NCI-H1930 (cell line): ENCODE measurements at places on chromosomes 3 and 15.

DNA sequence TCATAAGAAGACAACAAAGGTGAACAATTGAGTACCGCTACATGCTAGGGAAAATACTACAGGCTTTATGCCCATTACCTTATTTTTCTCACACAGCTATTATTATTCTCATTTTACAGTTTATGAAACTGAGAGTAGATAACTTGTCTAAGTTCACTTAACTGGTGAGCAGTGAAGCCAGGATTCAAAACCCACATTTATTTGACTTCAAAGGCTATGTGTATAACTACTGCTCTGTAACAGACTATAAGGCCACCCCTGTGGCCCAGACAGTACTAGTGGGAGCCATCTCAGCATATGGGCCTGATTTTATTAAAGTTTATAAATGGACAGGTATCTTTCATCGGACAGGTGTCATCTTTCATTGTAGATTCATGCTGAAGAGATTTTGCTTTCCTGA is 14.4 kb upstream of the BBX start:
- DNase-seq = no peak

DNA sequence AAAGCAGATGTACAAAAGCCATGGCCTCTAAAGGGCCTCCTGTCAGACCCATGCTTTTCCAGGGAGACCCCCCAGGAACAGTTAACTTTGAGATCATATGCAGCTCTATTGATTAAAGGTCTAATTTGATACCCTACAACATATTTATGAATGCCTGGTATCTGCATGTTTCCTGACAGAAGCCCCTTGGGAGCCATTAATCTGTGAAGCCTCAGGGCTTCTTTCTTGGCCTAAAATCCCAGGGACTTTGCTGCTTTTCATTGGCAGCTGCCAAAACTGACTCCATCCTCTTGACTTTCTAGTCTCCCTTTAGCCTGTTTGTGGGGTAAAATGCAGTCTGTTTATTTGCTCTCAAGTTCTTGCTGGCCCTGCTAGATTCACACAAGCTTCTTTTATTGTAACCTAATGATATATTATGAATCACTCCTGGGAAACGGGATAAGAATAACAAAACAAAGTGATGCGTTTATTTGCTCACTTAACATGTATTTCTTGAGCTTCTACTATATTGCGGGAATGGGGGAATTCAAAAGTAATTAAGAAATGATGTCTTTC is 257.0 kb downstream of the LSAMP start:
- DNase-seq = no peak

DNA sequence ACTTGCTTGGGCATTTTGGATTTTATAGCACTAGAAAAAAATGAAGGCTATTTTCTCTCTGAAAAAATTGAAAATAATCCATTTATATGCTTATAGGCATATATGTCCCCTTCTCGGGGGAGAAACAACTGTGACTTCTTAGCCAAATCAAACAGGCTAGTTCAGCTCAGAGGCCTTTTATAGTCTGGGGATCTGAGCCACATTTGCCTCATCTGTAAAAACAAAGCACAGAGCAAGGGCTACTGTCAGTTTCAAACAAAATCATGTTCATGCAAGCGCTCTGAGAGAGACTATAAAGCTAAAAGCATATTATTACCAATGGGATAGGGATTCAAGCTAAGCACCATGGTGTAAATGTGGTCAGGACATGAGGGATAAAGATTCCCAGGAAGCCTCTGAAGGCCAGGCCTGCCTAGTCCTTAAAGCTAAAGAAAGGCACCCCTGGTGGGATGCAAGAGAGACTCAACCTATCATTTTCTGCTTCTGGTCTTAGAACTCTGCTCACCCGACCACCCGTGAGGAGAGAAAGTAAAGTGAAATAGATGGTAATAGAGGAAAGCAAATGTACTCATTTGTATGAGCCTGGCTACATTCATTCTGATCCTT is 51.0 kb upstream of the IL12A start:
- no peak for DNase-seq

GRCh38 chr3:19248767-19249166 is 100.5 kb downstream of the KCNH8 start:
- DNase-seq = no peak

GRCh38 chr3:71902258-71903111 is 117.5 kb upstream of the PROK2 start:
- no peak for DNase-seq

DNA sequence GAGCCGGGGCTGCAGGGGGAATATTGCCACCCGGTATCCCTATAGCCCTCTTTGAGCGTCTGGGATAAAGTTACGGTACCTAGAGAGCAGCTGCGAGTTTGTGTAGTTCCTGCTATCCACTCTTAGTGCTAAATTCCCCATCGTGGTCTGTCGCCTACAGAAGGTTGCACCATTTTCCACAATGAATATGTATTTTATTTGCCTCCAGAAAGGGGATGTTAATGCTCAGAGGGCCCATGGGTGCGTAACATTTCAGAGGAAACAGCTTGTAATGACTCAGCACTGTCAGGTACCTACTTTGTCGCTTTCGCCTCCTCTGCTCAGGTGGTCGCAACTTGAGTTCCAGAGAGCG is 1.1 kb downstream of the SLCO3A1 start:
- DNase-seq = no peak

GRCh38 chr3:139547666-139548065 is 8.1 kb upstream of the RBP1 start:
- DNase-seq = no peak

- no peak for DNase-seq
These were observed 191.3 kb downstream of the SHOX2 start for GRCh38 chr3:157914882-157915281.

- no peak for DNase-seq
These were observed 109.9 kb downstream of the DNAJB8 start for GRCh38 chr3:128356822-128357221.

DNA sequence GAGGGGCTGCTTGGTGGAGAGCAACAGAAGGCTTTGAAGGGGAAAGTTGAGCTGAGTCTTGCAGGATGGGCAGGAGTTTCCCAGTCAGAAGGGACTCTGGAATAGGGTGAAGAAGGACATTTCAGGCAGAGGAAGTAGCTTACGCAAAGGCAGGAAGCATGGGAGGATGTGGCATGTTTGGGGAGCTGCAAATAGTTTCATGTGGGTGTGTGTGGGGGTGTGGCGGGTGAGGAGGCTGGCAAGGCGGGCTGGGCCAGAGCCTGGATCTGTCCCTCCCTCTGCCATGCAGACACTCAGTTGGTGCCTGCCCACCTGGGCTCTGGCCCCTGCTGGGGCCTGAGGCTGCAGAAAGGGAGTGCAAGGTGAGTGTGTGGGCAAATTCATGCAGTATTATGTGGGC is 10.4 kb downstream of the TEX264 start:
- DNase-seq = no peak

DNA sequence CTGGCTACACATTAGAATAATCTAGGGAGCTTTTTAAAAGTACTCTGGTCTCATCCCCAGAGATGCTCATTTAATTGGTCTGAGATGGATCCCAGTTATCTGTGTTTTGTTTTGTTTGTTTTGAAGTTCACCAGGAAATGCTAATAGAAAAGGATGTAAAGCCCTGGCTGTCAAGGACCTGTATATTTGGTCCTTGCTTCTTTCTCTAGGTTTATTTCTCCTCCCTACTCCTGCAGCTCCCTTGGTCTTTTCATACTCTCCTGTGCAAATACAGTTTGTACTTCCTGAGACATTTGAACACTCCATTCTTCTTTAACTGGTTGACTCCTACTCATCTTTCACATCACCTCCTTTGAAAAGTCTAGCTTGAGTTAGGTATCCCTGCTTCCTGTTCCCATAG is 3.3 kb downstream of the PIK3CA start:
- no peak for DNase-seq

- no peak for DNase-seq
These were observed 87.7 kb upstream of the ABHD17C start for GRCh38 chr15:80607287-80607980.

- no peak for DNase-seq
These were observed 418.6 kb upstream of the ONECUT1 start for GRCh38 chr15:53208751-53209150.

DNA sequence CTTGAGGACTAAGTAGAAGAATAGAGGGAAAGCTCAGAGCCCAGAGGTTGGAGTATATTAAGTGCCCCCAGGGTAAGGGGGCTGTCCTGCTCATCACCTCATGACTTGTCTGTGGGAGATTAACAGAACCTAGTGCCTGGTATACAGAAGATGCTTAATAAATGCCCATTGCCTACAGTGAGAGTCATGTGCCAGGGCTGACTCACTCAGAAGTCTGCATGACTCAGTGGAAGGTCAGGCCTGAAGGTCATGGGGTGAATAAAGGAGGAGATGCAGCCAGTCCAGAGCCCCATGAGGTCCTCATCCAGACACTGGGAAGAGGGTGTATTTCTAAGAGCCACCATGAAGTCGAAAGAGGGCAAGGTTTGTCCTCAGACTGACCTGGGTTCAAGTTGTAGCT is 62.5 kb upstream of the TLE3 start:
- DNase-seq = no peak

DNA sequence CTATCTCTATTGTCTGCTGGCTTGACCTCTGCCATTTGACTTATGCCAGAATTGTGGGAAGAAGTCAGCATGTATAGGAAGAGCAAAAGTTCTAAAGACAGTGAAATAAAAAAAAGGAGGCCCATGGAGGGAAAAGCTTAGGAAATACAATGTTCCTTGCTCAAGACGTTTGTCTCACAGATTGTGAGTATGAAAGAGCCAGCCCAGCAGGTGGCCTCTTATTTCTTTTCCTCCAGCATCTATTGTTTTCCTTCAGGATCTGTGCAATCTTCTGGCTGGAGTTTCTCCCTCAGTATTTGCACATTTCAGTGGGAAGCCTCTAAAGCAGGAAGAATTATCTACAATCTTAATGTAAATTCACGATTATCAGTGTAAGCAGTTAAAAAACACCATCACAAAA is 43.7 kb downstream of the ZDHHC3 start:
- no peak for DNase-seq

- no peak for DNase-seq
These were observed 58.3 kb upstream of the SLC4A7 start for GRCh38 chr3:27542476-27542875.

- no peak for DNase-seq
These were observed 231.6 kb downstream of the CACNA2D3 start for GRCh38 chr3:54353946-54354345.

DNA sequence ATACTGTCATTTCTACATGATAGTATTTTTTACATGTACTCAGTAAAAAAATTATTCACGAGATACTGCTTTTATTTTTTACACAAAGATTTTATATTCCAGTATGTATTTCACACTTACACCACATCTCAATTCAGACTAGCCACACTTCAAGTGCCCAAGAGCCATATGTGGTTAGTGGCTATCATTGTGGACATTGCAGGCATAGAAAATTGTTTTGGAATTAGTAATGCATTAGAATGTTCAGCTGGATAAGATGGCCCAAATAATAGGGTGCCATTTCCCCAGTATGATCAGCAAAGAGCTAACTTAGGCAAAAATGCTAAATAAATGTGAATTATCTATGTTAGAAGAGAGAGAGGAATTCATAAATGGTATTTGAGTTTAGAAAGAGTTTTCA is 203.8 kb upstream of the MCTP2 start:
- no peak for DNase-seq

- no peak for DNase-seq
These were observed 603.8 kb upstream of the ADAMTS9 start for GRCh38 chr3:65291448-65292125.

- no peak for DNase-seq
These were observed 18.7 kb downstream of the AP3S2 start for GRCh38 chr15:89874926-89875564.

GRCh38 chr15:65096481-65097385 is 18.3 kb downstream of the UBAP1L start:
- DNase-seq = no peak

GRCh38 chr15:63233667-63234423 is 43.6 kb upstream of the APH1B start:
- DNase-seq = no peak

GRCh38 chr15:101003081-101003480 is 83.9 kb downstream of the LRRK1 start:
- DNase-seq = no peak

DNA sequence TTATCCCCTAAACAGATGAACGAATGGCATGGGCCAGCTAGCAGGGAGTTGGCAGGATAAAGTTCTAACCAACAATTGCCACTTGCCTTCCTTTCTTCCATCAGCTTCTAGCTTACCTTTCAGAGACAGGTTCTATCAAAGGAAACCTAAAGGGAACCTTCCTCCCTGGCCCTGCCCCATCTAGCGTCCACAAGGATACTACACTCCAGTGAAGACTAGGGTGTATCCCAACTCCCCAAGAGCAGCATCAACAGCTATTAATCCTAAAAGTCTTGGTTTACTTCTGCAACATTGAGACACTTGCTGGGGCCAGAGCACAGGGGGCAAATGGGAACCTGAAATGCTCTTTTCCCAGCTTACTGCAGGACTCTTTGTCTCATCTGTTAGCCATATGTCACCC is 37.0 kb upstream of the TMC3 start:
- DNase-seq = no peak

DNA sequence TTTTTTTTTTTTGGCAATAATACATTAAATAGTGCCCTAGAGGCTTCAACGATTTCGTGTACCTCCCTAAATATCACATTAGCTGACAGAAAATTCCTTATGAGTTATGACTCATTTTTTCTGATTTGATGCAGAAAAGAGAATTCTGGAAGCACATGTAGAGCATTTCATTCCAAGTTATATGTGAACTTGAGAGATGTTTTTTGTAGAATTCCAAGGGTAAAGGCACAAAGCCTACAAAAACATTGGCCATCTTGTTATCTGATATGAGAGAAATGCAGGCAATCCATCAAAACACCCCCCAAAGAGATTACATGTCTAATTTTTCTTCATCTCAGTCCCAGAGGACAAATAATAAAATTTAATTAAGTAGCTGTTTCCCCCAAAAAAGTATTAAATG is 6.7 kb upstream of the PFN2 start:
- no peak for DNase-seq

DNA sequence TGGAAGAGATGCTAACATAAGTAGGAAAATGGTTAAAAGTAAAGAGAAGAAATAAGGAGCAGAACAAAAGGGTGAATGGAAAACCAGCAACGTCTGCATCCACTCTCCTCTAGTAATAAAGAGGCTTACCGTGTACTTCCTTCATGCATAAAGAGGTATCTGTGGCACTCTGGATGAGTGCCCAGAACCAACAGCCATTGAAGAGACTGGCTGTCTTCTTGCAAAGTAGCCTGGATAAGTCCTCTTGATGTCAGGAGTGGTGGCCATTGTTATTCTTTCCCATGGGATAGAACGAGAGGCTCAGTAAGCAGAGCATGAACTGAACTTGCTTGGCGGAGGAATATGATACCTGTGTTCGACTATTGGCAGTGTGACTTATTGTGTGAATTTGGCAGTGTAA is 186.2 kb upstream of the RASGRP1 start:
- DNase-seq = no peak

GRCh38 chr15:35698331-35698730 is 152.4 kb upstream of the DPH6 start:
- DNase-seq = no peak

- DNase-seq = no peak
These were observed 24.3 kb downstream of the CD200R1L start for GRCh38 chr3:112822064-112823055.
